Activated T-helper 1 cell treated with anti-CD3 and anti-CD28 coated beads, Interleukin-2, amount 50 U/mL, for 16 hours (primary cell): ENCODE measurements at places on chromosomes 3 and 15.

GRCh38 chr3:89113893-89114840 lies 6.7 kb downstream of the EPHA3 start:
- DNase-seq = no peak

GRCh38 chr3:50473768-50474167 lies 29.7 kb downstream of the CACNA2D2 start:
- no peak for DNase-seq

- DNase-seq = no peak
Measured at GRCh38 chr3:127777332-127777731, 45.0 kb downstream of the MGLL start.

DNA sequence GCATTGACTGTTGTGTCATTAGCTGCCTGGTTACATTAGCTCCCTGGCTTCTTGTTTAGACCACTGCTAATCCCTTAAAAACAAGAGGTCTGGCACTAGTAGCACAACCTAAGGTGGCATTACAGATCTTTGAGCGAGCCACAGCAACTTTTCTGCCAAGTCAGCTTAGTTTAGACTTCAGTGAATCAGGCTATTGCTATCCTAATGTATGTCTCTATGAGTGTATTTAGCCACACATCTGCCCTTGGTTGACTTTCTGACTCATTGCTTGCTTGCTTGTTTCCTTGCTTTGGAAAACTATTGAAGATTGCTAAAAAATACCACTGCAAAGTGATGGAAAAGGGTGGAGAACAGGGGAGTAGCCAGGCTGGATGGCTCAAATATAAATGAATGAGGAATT lies 50.2 kb downstream of the CHP1 start:
- DNase-seq = no peak

DNA sequence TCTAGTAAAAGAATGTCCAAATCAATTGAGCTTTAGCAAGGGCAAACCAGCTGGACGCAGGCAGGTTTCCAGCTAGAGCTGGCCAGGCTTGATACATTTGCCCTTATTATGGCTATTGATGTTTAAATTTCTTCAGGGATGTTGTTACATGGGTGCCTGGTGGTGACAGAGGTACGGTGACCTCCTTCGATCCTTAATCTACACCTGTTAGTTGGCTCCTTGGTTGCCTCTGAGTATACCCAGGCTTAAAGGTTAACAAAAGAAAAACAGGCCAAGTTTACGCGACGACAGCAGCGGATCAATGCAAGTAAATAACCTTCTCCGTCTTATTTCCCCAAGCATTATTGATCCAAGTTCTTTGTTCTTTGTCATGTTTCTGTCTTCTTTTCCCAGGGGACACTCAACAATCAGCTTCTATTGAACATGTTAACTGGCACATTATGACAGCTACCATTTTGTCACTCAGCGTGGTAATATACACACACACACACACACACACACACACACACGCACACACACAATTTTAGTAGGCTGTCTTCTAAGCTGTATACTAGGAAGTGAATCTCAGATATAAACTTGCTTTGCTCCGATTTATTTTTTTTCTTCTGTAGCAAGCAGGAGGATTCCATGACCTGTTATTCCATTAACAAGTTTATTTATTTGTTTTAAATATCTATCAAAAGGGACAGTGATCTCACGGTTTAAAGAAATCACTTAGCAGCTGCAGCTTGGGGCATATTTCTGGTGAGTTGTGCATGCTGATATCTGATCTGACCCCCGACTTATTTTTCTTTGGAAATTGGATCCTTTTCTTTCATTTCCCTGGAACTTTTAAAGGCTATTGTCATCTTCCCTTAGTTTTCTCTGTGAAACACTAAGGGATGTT lies 844.7 kb downstream of the MCTP2 start:
- no peak for DNase-seq

- no peak for DNase-seq
Measured at GRCh38 chr3:106336619-106337018, 467.8 kb upstream of the CBLB start.

DNA sequence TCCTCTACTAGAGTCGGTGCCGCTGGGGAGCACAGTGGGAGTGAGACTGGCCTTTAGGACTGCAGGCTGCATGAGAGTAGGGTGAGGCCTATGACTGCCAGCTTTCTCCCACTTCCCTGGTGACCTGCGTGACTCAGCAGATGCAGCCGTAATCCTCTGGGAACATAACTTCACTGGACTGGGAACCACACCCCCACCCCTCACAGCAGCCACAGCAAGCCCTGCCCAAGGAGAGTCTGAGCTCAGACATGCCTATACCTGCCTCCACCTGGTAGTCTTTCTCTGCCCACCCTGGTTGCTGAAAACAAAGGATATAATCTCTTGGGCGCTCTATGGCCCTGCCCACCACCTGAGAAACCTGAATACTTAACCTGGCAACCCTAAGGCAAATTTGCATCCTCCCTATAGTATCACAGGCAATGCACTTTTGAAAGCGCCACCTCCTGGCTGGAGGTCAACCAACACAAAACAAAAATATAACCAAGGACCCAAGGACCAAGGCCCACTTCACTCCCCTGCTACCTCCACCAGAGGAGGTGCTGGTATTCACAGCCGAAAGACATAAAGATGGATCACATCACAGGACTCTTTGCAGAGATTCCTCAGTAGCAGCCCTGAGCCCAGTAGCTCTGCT lies 308.9 kb downstream of the CTNNB1 start:
- DNase-seq = no peak

GRCh38 chr15:52718551-52718950 lies 39.4 kb upstream of the ATOSA start:
- no peak for DNase-seq

GRCh38 chr15:41022487-41023090 lies 69.3 kb downstream of the CHAC1 start:
- DNase-seq = no peak

DNA sequence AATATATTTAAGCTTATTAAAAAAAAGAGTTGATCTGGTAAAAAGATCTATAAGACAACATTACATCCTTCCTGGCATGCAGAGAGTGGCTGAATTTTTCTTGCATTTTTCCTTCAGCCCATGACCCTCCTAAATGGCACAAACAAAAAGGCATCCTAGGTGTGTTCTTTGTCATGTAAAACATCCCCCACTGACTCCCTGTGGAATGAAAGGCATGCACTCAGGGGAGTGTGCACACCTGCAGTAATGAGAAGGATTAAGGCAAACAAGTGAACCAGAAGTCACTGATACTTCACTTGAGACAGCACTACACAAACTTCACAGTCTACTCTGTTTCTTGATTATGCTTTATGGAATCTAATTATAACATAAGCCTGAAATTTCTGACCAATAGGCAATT lies 195.0 kb downstream of the RBMS3 start:
- DNase-seq = no peak

DNA sequence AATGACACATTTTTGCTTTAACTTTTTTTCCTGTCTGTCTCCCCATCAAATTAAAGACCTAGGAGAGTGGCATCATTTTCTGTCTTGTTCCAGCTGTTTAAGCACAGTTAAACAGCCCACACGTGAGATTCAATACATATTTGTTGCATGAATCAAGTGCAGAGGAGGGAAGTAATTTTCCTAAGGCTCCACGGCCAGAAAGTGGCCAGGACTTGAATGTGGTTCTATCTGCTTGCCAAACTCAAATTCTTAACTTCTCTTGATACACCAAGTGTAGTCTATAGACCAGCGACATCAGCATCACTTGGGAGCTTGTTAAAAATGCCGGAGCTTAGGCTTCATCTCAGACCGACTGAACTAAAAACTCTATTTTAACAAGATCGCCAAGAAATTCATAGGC lies 724.8 kb upstream of the CFAP20DC start:
- DNase-seq = no peak

DNA sequence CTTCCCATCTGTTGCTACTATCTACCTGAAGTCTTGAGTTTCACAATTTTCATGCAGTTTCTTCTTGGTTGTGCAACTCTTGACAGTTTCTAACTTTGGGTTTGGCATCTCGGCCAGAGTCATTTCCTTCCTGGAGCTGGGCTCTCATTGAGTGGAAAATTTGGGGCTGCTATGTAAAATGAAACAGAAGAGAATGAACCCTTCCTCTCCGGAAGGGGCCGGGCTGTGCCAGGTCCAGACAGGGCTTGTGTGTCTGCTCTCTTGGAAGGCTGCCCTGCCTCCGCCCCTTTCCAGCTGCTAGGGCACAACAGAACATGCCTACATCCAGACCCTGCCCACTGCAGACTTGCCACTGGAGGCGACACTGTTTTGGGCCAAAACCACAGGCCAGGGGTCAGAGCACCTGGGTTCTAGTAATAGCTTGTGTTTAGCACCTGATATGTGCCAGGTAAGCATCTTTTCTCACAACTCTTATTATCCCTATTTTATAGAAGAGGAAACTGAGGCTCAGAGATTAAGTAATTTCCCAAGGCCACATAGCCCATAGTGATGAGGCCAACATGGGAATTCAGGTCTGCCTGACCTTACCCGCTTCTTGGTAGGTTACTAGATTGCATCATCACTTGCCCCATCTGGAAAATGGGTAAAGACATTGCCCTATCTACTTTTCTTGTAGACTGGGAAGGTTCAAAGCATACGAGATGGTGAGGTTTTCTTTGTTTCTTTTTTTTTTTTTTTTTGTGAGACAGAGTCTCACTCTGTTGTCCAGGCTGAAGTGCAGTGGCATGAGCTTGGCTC lies 25.0 kb downstream of the IRAK2 start:
- no peak for DNase-seq

GRCh38 chr15:56732886-56733135 lies 498 bp downstream of the ZNF280D start:
- DNase-seq = no peak

GRCh38 chr3:113812854-113813253 lies 25.7 kb upstream of the GRAMD1C start:
- DNase-seq = no peak

GRCh38 chr15:101501703-101502373 lies 12.3 kb upstream of the PCSK6 start:
- peak; percentile 11 for DNase-seq

- no peak for DNase-seq
Measured at GRCh38 chr3:105430455-105430854, 63.7 kb downstream of the ALCAM start.

DNA sequence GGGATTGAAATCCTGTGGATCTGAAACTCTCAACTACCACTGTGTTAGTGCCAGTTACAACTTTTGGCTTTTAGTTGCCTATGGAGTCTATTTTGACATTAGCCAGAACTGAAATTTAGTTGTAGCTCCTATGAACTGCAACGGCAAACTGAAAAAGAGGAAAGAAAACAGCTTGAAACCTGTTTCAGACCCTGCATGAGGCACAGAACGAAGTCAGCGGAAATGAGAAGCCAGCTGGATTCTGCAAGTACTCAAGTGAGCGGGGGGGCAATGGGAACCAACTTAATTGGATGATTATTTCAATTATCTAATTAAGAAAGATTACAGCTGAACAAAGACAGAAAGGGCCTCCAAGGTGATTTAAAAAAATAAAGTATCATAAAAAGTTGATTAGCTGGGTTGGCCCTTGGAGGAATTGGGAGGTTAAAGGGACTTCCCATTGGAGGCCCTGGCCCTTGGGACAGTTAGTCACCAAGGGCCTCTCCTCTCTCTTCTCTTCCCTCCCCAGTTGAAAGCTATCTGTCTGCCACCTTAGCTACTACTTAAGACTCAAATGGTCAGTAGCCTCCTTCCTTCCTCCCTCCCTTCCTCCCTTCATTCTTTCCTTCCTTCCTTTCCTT lies 352.1 kb downstream of the SHQ1 start:
- DNase-seq = no peak

GRCh38 chr3:173660645-173661299 lies 263.2 kb downstream of the NLGN1 start:
- DNase-seq = no peak

GRCh38 chr3:36678216-36679013 lies 85.9 kb downstream of the DCLK3 start:
- DNase-seq = no peak

GRCh38 chr3:149453140-149453805 lies 21.2 kb upstream of the TM4SF4 start:
- DNase-seq = no peak

DNA sequence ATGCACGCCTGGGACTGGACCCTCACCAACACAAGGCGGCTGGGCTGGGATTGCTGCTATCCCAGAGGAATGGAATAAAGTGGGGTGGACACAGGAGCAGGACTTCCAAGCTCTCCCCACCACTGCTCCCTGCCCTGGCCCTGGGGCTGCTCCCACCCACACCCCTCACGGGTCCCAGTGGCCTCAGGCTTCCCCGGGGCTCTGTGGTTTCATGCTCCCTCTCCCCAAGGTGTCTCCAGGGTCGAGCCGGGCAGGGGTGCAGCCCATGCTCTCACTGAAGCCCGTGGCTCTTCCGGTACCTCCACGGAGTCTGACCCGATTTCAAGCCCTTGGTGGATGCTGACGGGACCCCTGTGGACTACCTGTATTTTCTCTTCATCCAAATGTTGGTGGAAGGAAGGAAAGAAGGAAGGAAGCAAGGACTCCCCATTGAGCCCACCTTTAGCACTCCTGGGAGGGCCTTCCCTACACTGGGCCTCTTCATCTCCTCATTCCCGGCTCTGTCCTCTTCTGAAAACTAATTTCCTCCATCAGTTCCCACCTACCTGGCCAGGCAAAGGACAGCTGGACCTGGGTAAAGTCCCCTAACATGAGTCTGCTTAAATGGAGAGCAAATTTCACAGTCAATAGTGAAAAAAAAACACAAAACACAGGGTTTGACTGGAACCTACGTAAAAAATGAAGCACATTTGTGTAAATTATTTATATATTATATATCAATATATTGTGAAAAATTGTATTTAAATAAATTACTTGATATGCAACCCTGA lies 44.0 kb upstream of the PCSK6 start:
- no peak for DNase-seq

DNA sequence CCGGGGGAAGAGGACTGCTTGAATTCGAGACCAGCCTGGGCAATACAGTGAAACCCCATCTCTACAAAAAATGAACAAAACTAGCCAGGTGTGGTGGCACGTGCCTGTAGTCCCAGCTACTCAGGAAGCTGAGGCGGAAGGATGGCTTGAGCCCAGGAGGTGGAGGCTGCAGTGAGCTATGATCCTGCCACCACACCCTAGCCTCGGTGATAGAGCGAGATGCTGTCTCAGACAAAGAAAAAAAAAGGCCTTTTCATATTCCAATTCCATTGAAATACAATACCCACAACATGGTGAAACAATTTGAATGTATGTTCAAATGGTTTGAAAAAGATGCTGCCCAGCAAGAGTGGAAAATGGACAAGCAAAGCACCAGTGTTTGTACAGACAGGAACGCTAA lies 61.8 kb upstream of the ZNF148 start:
- DNase-seq = no peak

DNA sequence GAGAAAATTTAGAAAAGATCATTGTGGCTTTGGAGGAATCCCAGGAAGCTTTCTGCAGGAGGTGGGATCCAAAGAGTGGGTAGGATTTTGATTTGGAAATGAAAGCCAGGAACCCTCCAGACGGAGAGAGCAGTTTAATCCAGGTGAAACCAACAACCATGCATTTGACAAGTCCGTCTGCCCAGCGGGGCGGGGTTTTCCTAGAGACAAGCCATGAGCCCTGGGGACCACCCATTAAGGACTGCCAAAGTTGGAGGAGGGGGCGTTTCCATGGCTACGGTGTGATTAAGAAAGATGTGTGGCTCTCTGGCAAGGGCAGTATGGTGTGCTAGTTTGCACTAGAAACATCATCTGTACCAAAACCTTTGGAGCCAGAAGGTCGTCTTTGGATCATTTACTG lies 53.4 kb downstream of the SRGAP3 start:
- no peak for DNase-seq
